Right cardiac atrium (tissue), 5 donors: ENCODE measurements at places on chromosomes 5 and 9.

- DNase-seq: no peak
These were observed 27.7 kb downstream of the RNF145 start for GRCh38 chr5:159181651-159182050.

- peak; percentile 20 for DNase-seq
These were observed 94.0 kb downstream of the PHF2 start for GRCh38 chr9:93670208-93671019.

GRCh38 chr9:129604766-129605163 is 16.1 kb downstream of the C9orf50 start:
- DNase-seq: no peak

GRCh38 chr9:127133739-127134167 is 11.3 kb upstream of the ANGPTL2 start:
- DNase-seq: peak; percentile 86

DNA sequence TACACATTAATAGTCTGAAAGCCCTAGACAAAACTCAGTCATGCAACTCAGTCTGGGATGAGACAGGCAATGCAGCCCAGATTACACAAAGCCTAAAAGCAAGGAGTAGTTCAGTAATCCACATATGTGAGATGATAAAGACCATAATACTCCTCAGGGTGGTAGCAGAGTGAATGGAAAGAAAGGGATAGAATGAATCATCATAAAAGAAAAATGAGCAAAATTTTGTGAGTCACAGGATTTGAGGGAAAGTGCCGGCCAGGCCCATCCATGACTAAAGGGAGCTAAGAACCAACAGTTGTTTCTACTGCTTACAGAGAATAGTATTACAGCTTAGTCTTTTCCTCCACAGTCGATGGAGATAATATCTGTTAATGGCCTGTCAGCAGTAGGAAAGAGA is 90.0 kb upstream of the POU5F2 start:
- no peak for DNase-seq

GRCh38 chr9:112869041-112869529 is 21.6 kb downstream of the SLC46A2 start:
- no peak for DNase-seq

DNA sequence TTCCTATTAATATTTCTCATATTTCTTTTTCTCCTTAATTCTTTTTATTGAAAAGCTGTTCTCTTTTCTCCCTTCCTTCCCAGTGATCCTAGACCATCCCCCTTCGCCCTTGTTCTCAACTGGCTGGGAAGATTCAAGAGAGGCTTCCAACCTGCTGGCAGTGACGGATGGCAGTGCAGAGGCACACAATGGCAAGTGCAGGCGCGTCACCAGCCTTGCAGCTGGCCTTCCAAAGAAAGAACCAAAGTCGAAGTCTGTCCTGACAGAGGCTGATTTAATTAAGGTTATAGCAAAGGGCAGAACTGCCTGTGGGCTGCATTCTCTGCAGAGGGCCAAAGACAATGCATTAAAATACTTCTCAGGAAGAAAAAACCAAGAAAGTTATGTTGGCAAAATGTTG is 7.4 kb downstream of the CEMIP2 start:
- DNase-seq: no peak

GRCh38 chr9:20271096-20271495 is 351.2 kb downstream of the MLLT3 start:
- DNase-seq: no peak

GRCh38 chr5:80348171-80348570 is 28.4 kb downstream of the SPZ1 start:
- no peak for DNase-seq

- DNase-seq: no peak
These were observed 82.9 kb downstream of the PJA2 start for GRCh38 chr5:109326919-109327318.

GRCh38 chr5:173484569-173484968 is 131.9 kb downstream of the BOD1 start:
- DNase-seq: no peak

GRCh38 chr5:60026161-60026560 is 132.6 kb upstream of the PDE4D start:
- no peak for DNase-seq

DNA sequence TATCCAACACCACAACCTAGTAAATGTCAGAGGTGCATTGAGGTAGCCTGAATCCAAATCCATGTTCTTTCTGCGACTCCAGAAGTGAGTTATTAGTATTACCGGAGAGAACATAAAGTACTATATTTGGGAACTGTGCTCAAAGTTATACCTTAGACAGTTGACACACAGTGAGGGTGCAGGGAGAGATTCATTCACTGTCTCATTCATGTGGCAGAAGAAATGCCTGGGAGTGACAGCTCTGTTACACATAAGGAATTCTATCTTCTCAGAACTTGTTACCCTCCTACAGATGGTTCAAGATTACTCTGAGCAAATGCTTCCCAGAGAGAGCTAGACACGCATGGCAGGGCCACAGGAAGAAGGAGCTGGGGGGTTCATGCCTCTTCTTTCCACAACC is 103.0 kb downstream of the ATP10B start:
- DNase-seq: no peak

GRCh38 chr5:93193431-93194347 is 387.3 kb downstream of the NR2F1-AS1 start:
- no peak for DNase-seq

DNA sequence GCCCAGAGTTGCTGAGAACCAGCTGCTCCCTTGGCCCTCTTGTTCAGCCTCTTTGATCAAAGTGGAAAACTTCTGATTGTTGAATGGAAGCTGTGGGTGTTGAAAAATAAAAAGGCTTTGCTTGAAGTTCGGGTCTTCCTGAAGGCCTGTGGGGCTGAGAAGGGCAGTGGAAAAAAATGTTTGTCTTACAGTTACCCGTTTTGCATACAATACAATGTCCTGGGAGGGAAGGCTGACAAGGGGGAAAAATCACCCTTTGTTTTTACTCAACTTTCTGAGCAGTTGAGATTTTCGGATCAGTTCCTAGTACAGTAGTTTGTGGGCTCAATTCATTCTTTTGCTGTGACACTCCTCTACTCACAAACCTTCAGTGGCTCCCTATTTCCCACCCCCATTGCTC is 2.1 kb upstream of the TNFSF8 start:
- no peak for DNase-seq

DNA sequence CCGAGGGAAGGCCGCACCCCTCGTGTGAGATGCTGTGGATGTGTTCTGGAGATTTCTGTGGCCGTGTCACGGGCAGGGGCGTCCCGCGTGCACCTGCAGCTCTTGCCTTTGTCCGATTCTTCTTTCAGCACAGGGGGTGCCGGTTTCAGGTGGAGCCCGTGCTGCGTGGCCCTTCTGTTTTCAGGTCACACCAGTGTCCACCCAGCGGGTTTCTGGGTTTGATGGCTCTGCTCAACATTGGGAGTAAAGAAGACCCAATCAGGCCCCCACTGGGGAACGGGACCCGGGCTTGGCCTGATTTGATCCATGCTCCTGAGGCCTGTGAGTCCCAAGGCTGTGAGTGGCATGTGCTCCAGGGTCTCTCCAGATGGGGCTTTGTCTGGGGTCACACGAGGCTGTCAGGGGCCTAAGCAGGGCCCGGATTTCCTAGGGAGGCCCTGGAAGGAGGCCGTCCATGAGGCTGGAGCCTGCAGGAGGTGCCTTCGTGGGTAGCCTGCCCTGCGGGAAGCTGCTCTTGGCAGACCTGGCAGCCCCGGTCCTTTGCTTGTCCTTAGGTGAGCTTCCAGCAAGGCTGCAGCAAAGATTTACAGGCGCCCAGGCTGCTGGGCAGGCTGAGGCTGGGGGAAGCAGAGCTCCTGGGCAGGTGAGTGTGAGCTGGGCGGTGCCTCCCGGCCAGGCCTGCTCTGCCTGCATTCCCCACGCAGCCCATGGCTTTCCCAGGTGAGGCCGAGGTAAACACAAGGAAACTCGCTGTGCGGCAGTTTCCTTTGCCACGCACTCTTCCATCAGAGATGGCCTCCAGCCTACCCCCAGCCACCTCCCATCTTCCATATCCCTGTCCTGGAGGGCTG is 12.8 kb downstream of the MRPL36 start:
- peak; percentile 5 for DNase-seq

GRCh38 chr5:137660349-137660817 is 75.5 kb downstream of the KLHL3 start:
- peak; percentile 87 for DNase-seq

- peak; percentile 74 for DNase-seq
These were observed 28.2 kb upstream of the NCS1 start for GRCh38 chr9:130143958-130144366.

- no peak for DNase-seq
These were observed 39.4 kb upstream of the ERCC6L2 start for GRCh38 chr9:95836072-95836471.

GRCh38 chr5:173885054-173885443 is 3.1 kb upstream of the CPEB4 start:
- no peak for DNase-seq

- DNase-seq: no peak
These were observed 35.0 kb upstream of the DMAC1 start for GRCh38 chr9:7834531-7834930.

- DNase-seq: peak; percentile 53
These were observed 29.2 kb downstream of the NKD2 start for GRCh38 chr5:1037671-1038416.

- DNase-seq: no peak
These were observed 60.5 kb downstream of the PCSK5 start for GRCh38 chr9:75950998-75951397.

DNA sequence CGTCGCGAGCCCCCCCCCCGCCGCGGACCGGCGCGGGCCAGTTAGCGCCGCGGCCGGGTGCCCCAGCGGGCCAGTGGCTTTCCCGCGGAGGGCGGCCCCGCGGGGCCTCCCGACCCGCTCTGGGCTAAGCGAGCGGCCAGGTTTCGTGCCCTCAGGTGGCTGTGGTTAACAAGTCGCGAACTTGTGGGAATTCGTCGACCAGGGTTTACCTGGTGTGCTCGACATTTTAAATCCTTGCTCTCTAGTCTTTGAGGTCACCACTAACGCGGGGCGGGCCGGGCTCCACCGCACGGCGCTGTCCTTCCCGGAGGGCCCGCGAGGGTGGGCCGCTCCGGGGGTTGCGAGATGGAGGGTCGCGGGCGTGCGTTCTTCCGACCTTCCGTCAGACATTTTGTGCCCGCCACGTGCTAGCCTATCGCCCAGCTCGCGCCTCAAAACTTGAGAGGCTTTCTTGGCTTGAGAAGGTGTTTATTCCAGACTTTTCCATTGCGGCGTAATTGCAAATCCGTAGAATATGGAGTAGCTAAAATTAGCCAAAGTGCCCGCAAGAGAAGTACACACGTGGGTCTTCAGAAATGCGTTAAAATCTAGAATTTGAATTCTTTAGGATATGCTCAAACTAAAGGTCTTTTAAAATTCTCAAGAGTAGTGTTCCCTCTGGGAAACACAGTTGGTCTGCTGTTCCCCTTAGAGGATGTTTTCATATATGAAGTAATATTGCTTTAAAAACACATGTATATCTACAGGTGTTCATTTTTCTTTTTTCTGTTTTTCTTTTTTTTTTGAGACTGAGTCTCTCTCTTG is 2.1 kb downstream of the ANP32B start:
- DNase-seq: peak; percentile 68

- no peak for DNase-seq
These were observed 29.4 kb upstream of the CKMT2 start for GRCh38 chr5:81203729-81204128.

DNA sequence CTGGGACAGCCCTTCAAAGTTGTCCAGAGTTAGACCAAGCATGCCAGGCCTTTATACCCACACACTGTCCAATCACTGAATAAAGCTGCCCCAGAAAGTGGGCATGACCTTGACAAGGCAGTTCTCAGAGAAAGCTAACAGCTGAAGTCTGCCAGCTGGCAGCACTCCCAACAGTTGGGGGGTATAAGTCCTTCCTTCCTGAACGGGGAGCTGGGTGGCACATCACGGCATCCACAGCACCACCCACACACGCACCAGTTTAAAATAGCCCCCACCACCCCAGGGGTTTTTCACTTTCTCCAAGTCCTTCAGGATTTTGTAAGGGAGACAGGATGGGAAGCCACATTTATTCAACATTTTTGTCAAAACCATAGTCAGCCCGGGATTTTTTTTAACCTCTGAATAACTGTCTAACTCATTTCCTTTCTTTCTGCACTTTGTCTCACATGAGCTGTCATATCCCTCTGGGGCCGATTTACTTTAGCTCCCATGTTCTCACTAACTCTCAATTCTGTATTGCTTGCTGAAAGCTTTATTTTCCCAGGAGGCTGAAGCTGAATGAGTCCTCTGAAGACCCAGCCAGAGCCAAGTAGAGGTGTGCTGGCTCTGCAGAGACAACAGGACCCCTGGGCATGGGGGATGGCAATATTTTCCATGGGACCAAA is 15.4 kb downstream of the FAM81B start:
- DNase-seq: no peak

DNA sequence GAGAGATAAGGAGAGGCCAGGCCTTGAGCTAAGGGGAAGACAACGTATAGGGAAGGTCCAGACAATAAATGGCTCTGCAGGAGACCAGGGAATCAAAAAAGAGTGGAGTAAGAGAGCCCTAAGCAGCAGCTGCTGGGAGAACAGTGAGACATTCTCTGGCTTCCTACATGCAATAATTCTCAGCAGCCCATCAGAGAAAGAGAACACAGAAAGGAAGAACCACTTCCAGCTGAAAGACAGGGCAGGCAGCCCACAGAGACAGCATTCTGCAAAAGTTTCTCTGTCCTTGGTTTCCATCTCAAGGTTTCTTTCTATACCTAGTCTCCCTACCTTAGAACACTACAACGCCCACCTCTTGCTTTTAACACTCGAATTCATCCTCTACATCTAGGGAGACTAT is 189.9 kb downstream of the DEPDC1B start:
- DNase-seq: no peak

DNA sequence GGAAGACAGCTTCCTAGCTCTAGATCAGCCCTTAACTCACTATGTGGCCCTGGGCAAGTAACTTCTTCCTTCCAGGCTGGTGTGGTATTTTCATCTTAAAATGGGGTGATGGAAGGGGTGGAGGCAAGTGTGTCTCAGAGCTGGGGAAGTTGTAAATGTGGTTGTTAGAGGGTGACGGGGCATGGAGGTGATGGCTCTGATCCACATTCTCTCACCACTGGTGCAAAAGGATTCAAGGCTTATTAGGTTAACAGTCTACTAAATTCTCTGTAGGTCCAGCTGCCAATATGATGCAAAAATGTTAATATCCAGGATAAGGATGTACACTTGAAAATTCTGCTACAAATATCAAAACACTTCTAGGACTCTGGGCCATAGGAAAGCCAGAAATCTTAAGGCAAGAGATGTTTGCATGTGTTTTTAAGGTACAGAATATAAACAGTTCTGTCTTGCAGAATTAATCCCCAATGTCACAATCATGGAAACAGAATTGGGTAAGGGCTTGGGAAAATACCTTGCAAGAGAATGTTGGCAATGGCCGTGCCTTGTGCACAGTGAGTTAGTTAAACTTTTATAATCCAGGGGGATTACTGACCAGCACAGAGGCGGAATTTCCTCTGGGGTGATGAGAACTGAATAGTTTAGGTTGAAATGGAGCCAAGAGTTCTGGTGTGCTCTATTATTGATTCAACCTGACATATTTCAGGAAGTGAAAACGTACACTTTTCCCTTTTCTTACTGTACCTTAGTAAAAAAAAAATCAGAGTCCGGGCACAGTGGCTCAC is 19.8 kb downstream of the TNFSF15 start:
- DNase-seq: no peak
